ENCODE measurements at places on chromosomes 1 and 21.

GRCh38 chr1:209522826-209523225 is 60.7 kb upstream of the CAMK1G start:
- no peak for DNase-seq

- no peak for DNase-seq
Observed at GRCh38 chr1:19283891-19284290, 4.7 kb downstream of the AKR7A3 start.

- DNase-seq = peak; percentile 84
Observed at GRCh38 chr1:36187800-36188593, 32.0 kb downstream of the MAP7D1 start.

DNA sequence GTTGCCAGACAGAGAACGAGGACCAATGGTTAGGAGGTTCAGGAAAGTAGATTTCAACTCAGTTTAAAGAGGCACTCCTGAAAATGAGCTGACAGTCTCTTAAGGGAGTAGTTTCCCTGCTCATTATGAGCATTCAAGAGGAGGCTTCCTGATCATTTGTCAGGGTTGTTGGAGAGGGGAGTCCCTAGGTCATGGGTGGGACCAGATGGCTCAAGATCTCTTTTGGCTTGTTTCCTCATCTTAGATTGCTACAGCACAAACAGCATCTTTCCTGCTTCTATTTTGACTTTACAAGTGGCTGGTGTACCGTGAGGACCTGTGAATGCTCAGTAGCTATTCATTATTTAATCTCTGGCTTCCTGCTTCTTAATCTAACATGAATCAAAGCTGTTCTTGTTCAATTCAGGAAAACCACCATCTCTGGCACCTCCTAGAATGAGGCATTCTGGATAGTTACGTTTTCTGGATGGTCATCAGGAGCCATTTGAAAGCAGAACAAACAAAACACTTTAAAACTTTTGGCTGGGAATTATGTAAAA is 47.6 kb downstream of the PEX14 start:
- DNase-seq = no peak

- no peak for DNase-seq
Observed at GRCh38 chr1:210764536-210764935, 369.4 kb downstream of the KCNH1 start.

DNA sequence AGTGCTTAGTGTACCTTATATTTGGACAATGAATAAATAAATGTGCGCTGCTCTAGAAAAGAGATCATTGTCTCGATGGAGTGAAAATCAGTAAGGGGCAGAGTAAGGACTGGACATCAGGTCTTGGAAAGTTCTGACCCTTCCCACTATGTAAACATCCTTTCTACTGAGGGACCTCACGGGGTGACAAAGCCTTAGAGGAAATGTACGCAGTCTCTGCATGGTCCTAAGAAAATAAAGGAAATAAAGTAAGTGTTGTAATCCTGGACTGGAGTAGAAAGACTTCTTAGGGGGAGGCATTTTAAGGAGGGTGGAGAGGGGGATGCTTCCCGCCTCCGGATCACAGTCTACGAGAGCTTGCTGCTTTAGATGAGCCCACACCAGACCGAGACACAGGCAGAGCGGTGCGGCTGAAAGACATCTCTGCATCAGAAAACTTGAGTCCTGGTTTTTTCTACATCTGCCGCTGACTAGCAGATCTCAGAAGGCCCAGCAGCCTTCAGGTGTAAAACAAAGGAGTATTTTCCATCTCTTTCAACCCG is 22.3 kb upstream of the GPR137B start:
- no peak for DNase-seq

GRCh38 chr1:119114786-119115185 is 25.7 kb downstream of the WARS2 start:
- no peak for DNase-seq
